Astrocyte (in vitro differentiated cells and primary cell): ENCODE measurements at places on chromosomes 6 and 20.
A peak's percentile ranks its signal among the peaks of the same experiment; 100 is the strongest.

DNA sequence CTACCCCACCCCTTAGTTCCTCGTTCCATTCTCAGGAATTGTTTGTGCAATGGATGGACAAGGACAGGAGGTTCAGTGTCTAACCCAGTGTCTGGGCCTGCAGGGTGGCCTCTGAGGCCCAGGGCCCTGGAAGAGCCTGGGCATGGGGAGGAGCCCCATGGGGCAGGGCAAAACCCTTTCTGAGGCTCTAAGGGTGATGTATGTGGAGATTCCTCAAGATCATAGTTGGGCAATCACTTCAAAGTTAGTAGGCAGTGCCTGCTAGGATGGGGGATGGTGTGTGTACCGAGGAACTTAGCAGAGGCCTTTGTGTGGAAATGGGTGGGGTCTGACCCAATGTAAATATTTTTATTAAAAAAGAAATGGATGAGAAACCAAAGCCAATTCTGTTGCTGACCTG lies 6.7 kb upstream of the C2 start:
- no peak for DNase-seq

DNA sequence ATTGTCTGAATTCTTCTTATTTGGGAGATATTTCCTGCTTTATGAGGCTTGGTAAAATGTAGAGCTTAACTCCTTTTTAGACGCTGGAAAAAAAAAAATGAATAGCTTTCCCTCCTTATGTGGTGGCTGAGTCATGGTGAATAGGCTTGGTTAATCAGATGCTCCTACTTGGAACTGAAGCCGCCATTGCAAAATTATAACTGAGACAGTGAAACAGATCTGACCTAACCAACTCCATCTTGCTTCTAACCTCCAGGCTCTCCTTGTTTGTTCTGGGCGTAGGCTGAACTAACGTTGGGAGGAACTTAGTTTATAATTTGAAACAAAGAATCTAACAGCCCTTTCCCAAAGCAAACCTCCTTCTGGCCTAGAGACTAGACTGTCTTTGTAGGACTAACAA lies 43.2 kb upstream of the PLCB4 start:
- peak; percentile 71 for DNase-seq

- DNase-seq, result no peak
Measured at GRCh38 chr6:30644769-30645168, 2.2 kb upstream of the C6orf136 start.

DNA sequence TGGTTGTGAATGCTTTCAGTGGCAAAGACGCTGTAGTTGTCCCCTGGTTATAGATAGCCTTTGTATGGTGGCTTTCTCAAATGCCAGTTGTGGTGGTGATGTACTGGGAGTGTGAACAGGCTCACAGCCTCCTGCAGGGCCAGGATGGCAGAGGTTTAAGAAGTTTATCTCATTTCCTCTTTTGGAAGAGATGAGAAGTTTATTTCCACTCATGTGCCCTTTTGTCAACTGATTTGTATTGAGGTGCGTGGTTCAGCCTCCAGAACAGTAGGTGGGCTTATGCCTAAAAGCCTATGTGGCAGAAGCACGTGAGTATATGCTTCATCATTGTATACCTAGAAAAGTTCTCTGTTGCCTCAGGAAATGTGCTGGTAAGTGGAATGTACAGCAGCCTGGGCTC lies 13.7 kb upstream of the ZFP57 start:
- DNase-seq, result no peak

DNA sequence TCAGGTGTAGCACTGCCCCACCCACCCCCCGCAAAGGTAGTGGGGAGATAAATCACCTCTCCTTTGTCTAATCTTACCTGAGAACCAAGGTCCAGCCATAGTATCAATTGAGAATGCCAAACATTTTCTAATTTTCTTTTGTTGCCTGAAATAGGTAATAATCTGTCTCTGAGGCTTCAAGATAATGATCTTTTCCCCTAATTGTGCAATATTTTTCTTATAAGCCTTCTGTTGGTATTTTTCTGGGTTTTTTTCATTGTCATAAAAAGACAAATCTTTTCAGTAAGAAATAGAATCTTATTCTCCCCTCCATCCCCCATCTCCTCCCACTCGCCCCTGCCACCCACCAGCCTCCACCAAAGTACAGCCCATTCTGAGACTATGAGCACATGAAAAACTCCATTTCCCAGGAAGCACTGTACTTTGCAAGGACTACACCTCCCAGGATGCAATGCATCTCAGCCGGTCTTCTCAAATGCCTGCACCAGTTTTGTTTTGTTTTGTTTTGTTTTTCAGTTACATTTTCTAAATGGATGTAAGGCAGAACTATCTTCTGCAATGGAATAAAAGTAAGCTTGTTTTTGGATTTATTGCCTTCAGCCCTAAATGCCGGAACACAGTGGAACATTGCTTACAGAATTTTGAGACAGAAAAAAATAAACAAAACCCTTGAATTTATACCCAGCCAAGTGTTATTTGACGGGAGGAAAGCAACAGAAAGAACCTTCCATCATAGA lies 268.0 kb downstream of the TFAP2A start:
- DNase-seq, result peak; percentile 5

- DNase-seq, result no peak
Measured at GRCh38 chr6:101650402-101651100, 257.0 kb downstream of the GRIK2 start.

- DNase-seq, result no peak
Measured at GRCh38 chr6:116373940-116374339, 3.2 kb downstream of the DSE start.

- no peak for DNase-seq
Measured at GRCh38 chr6:2913621-2914317, 10.7 kb upstream of the SERPINB9 start.

DNA sequence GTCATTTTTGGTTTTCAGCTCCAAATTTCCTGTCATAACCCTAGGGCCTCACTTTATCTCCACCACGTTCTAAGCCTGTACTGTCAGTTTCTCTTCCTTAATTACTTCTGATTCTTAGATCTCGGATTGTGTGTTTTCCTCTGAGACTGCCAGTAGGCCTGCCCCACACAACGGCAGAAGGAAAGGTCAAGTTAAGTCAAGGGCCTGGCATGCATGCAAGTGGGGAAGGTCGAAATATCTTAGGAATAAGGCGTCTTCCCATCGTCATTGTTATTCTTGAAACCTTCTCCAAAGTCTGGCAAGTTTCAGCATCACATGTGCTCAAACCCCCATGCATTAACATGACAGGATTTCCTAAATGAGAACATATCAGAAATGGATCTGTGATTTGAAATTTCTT lies 203.5 kb upstream of the TSHZ2 start:
- DNase-seq, result no peak

DNA sequence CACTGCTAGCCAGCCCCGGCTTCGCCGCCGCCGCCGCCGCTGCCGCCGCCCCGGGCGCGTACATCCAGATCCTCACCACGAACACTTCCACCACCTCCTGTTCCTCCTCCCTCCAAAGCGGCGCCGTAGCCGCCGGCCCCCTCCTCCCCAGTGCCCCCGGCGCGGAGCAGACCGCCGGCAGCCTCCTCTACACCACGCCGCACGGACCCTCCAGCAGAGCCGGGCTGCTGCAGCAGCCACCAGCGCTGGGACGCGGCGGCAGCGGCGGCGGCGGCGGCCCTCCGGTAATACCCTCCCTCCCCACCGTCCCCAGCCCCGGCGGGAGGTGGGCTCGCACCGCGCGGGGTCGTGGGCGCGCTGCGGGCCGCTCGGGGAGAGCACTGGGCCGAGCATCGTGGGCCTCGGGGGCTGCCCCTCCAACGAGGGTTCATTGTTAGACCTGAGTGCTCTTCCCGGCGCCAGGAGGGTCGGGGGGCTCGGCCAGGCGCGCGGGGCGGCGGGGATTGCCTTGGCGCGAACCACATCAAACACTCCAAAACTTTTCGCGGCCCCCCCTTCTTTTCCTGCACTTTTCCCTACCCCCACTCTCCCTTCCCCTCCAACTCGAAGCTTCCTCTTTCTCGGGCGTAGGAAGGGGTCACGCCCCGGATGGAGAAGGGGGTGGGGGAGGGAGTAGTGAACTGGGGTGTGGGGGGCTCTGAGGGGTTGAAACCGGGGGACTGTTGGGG lies 827 bp downstream of the E2F3 start:
- DNase-seq, result no peak

DNA sequence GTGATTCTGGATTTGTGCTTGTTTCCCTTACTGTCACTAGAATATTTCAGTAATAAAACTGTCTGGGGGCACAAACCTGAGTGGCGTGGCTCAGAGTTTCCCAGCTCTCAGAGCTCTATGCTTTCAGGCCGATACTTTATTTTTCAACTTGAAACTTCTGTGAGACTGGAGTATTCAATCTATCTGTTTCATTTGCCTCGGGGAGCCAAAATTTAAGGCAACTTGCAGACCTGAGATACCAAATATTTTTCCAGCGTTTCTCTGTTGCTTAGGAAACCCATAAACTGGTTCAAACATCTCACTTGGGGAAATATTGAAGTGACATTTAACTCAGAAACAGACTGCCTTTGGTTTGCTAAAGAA lies 74.7 kb downstream of the SOBP start:
- no peak for DNase-seq

DNA sequence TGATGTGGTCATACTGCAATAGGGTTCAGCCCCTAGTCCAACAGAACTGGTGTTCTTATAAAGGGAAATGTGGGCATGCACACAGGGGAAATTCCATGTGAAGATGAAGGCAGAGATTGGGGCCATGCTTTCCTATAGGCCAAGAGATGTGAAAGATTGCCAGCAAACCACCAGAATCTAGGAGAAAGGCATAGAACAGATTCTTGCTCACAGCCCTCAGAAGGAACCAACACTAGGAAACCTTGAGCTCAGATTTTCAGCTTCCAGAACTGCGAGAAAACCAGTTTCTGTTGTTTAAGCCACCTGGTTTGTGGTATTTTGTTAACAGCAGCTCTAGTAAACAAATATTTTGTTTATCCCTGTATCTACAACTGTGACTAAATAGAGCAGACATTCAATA lies 197.6 kb upstream of the CITED2 start:
- no peak for DNase-seq

DNA sequence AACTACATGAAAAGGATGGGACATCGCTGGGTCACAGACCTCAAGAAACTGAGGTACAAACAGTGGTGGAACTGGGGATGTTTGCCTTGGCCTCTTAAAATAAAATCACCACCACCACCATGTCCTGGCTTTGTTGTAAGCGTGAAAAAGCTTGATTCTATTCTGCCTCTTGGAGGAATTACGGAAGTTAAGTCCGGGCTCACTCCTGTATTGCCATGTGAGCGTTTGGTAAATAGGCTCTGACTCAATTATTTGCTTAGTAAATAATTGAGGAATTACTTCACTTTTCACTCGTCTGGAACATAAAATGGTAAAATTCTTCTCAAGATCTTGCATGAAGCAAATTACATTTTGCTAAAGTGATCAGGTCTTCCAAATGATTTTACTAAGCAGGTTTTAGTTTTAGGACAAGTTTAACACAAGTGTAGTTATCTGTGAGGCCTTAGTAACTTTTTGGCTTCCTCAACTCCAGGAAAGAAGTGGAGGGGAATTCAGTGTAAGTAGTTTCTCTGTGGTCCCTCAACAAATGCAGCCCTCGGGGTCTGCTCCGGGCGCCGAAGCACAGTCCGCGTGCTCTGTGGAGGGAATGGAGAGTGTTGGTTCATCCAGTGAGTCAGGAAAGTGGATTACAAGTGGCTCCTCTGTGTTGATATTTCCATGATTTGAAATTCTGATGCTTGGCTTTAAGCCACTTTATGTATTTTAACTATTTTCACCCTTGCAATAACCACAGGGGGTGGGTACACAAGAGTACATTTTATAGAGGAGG lies 23.8 kb downstream of the IYD start:
- no peak for DNase-seq
